ENCODE measurements at places on chromosomes 7 and 10.

DNA sequence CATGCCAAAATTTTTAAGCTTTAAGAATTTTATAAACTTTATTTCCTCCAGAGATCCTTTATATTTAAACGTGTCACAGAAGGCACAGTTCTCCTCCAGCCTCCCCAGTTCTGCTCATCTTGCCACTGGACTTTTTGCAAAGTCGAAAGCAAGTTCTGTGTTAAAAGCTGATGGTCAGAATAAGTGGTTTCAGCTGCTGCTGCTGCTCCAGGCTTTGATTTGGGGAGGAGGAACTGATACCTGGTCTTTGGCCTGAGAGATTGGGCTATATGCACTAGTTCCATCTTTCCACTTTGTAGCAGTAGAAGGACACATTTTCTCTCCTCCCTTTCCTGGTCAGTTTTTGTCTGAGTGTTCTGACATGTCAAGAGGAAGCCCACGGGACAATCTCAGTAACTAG, 435.9 kb upstream of the PHF14 start:
- DNase-seq, result no peak

DNA sequence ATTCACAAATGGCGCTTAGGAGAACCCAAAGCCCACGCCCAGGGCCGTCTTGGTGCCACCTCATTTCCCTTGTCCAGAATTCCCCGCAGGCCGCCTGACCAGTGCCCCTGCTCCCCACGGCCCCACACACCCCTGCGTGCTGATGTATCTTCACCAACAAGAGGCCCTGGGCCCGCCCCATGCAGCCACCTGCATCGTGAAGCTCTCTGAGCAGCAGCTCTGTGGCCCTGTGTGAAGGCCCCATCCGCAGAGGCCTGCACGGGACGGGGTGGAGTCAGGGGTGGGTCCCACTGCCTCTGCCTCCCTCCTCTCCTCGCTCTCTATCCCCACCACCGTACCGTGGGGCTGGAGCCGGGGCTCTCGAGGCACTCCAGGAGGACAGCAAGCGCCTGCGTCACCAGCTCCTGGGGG, 14.7 kb downstream of the BRAT1 start:
- DNase-seq, result no peak

DNA sequence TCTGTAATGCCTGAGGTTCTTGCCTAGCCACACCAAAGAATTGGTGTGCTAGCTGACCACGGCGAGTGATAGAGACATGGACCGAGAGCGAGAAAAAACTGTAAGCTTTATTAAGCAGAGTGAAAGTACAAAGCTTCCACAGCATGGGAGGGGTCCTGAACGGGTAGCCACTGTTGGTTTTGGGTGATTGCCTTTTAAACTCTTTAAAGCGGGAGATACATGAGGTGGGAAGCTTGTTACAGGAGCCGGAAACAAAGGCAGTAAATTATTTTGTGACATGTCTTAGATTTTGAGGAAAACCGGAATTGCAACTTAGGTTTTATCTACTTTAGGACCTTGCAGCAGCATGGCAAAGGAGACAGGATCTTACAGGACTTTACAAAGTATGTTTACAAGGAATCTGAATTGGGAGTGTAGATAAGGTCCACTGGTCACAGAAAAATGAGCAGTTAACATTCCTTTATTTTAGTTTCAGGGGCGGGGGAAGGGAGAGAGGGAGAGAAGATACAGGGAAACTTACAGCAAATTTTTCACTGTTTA, 252.7 kb upstream of the MBL2 start:
- no peak for DNase-seq

DNA sequence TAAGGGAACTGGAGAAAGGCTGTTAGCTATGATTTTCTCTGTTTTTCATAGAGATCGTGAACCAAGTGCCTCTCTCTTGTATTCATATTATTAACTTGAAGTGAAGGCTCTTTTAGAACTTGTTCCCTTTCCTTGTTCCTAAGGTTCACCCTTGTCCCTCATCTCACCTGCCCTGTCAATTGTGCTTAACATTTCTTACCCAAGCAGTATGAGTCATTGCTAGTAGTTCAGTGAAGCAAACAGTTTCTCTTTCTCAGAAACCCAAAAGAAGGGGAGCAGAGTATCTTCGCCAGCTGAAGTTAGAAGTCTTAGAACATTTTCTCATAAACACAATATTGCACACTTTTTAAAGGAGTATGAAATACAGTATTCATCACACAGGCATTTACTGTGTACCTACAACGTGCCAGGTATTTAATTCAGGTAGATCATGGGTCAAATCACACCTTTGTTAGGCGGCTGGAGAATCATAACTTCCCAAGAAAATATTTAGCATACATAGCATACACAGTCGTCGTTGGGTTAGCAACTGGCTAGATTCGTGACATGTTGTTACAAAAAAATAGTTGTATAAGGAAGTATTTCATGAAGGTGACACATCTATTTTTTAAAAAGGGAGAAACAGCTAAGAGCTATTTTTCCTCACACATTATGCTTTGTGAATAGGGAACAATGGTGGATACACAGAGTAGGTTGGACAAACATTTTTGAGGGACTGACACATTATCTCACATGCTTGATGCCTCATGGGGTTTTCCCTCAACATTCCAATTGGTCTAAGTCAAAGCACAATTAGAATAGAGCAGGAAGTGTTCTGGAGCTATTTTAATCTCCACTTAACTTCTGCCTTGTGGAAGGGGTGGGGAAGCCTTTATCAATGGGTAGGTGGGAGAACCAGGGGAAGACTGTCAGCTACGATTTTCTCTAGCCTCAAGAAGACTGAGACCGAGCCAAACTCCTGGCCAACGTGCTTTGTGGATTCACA, 13.2 kb downstream of the HDAC9 start:
- DNase-seq, result no peak

- no peak for DNase-seq
These were observed 25.5 kb downstream of the PRR15 start for GRCh38 chr7:29588900-29589696.

- no peak for DNase-seq
These were observed 34.0 kb downstream of the TMEM270 start for GRCh38 chr7:73894733-73895551.

- DNase-seq, result no peak
These were observed 9.9 kb downstream of the SOSTDC1 start for GRCh38 chr7:16455591-16455990.

- DNase-seq, result no peak
These were observed 48.8 kb upstream of the SMNDC1 start for GRCh38 chr10:110353244-110354119.

GRCh38 chr10:83909001-83909400, 230.3 kb upstream of the GHITM start:
- DNase-seq, result no peak

DNA sequence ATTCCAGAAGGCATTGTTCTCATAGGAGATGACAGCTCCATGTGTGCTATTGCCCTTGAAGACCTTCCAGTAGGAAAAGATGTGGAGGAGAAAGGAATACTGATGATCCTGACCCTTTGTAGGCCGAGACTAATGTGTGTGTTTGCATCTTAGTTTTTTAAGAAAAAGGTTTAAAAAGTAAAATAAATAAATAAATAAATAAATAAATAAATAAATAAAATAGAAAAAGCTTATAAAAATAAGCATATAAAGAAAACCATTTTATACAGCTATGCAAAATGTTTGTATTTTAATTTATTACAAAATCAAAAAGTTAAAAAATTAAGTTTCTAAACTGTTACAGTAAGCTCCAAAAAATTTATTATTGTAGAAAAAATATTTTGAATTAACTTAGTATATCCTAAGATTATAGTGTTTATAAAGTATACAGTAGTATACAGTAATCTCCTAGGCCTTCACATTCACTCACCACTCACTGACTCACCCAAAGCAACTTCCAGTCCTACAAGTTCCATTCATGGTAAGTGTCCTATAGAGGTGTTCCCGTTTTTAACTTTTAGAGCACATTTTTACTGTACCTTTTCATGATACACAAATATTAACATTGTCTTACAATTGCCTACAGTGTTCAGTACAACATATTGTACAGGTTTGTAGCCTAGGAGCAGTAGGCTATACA, 435.2 kb upstream of the SEMA3A start:
- DNase-seq, result no peak

GRCh38 chr7:135186841-135187253, 16.3 kb upstream of the CYREN start:
- DNase-seq, result no peak

DNA sequence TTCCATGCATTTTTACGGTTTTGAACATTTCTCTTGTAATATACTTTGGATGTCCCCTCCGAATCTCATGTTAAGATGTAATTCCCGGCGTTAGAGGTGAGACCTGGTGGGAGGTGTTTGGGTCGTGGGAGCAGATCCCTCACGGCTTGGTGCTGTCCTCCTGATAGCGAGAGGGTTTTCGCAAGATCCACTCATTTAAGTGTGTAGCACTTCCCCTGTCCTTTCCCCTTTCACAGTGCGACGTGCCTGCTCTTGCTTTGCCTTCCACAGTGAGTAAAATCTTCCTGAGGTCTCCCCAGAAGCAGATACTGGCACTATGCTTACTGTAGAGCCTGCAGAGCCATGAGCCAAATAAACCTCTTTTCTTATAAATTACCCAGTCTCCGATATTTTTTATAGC, 6.6 kb downstream of the GPR141 start:
- DNase-seq, result no peak

DNA sequence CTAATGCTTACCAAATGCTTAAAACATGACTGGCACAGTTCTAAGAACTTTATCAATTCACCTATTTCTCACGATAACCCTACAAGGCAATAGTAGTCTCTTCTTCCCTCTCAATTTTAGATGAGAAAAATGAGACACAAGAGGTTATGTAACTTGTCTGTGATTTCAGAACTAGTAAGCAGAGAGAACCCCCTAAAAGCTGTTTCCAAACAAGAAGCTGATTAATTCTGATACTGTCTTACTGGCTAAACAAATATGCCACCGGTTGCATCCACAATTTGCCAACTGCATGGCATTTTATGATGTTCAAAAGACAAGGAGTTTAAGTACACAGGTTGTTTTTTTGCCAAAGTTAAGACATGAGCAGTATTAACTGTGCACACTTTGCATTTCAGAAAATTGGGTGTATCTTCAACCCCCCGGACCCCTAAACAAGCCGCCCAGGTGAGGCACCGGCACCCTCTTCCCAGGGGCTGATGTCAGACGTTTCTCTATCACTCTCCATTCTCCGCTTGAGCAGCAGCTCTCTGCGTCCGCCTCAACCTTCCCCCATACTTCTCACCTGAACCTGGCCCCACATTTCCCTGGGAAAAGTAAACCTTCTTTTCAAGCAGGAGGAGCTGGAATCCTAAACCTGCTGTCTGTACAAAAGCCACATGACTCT, 21.7 kb downstream of the RSU1 start:
- DNase-seq, result no peak

DNA sequence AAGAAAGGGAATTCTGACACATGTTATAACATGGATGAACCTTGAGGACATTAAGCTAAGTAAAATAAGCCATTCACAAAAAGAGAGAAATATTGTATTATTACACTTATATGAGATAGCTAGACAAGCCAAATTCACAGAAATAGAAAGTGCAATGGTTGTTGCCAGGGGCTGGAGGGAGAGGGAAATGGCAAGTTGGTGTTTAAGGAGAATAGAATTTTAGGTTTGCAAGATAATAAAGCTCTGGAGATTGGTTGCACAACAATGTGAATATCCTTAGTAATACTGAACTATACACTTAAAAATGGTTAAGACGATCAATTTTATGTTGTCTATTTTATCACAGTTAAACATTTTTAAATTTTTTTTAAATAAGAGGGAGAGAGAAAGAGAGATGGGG, 25.0 kb upstream of the ADD3 start:
- DNase-seq, result no peak

DNA sequence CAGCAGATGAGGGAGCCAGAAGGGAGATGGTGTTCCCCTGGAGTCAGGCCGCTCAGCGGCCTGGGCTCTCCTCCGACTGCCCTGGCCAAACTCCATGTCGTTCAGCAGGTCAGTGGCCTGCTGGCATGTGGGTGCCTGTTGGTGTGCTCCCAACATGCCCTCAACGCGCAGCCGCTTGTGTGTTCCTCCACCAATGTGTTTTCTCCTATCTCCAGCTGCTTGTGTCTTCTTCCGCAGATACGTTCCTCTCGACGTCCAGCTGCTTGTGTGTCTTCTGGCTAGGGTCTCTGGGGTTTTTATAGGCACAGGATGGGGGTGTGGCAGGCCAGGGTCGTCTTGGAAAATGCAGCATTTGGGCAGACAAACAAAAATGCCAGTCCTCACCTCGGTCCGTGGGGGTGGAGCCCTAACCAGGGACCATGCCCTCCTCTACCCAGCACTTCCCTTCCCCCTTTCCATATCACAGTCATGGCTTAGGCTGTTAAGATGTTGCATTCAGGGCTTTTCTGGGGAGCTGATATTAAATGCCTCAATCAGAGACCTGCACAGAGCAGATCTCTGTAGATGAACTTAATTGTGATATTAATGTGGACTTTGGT, 111.6 kb downstream of the TMEM178B start:
- no peak for DNase-seq

- DNase-seq, result no peak
These were observed 32.9 kb downstream of the ICA1 start for GRCh38 chr7:8228766-8229674.

DNA sequence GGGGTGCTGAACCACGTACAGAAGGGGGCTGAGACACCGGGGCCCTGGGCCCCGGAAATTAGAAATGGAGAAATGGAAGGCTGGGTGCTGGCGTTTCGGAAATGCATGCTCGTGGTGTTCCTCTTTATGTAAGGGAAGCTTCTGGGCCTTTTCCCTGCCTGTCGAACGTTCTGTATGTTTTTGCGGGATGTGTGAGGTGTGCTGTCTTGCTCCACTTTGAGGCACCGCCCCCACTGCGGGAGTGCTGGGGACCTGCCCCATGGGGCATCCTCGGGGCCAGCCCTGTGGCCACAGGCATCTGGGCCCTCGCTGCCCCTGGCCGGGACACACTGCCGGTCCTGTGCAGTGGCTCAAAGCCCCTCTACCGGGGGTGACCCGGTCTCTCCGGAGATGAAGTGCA, 1.7 kb upstream of the VENTX start:
- no peak for DNase-seq

- DNase-seq, result no peak
These were observed 22.4 kb upstream of the ODAD2 start for GRCh38 chr10:28020993-28021982.

DNA sequence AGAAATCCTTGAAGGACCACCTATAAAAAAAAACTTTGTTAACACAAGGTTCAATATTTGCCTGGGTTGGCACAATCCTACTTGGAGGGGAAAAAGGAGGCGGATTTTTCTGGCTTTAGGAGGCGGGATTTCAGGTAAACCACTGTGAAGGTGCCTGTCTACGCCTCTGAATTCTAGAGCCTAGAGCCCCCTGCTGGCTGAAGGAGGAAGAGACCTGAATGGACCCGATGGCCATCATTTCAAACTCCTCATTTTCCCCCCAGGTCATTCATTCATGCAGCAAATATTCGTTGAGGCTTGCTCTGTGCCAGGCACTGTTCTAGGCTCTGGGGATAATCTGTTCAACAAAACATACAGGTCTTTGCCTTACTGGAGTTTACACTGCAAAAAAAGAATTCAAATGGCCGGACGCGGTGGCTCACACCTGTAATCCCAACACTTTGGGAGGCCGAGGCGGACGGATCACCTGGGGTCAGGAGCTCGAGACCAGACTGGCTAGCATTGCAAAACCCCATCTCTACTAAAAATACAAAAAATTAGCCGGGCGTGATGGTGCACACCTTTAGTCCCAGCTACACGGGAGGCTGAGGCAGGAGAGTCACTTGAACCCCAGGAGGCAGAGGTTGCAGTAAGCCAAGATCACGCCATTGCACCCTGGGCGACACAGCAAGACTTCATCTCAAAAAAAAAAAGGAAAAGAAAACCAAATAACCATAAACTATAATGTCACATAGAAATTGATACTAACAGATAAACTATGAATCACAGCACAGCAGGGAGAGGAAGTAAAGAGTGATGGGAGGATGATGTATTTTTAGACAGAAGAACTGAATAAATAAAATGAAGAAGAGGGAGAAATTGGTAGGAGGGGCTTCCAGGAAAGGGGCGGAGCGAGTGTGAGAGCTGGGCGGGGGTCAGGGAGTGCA, 90.1 kb upstream of the NFE2L3 start:
- no peak for DNase-seq
